ENCODE measurements at places on chromosomes 3 and 15.

DNA sequence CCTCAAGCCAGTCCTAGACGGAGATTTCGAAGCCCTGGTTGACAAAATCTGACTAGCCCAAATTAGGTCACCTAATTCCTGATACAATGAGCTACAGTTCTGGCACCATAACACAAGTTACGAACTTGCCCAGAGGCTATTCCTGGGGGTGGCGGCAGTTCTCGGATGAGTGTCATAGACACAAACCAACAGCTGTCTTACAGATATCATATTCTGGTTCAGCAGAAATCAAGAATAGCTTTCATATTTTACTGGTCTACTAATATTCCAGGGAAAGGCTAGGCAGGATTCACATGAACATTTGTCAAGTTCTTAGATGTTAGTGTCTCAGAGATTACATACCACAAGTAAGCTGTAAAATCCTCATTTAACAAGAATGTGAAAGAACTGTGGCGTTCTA is 8.8 kb downstream of the ANAPC13 start:
- no peak for DNase-seq

DNA sequence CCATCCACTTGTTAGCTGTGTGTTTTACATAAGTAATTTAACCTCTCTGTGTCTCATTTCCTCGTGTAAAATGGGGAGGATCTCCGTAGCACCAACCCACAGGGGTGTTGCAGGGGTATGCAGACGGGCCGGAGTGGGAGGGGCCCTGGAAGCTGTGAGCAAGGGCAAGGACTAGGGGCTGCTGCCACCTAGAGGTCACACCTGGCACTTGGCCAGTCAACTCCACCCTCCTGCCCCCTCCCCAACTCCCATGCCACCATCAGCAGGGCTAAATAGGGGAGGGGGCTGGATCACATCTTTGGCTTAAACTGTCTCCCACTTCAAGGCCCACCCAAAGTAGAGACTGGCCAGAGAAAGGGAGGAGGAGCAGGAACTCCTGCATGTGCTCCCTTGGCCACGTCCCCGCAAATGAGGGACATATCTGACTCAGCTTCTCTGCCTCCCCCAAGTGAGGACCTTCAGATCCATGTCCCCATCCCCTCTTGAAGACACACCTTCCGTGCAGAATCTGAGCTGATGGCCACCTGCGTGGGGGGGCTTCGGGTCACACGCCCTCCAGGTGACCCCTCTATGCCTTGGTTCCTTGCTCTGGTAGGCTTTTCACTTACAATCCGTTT is 2.6 kb downstream of the CCDC9B start:
- peak; percentile 87 for DNase-seq

DNA sequence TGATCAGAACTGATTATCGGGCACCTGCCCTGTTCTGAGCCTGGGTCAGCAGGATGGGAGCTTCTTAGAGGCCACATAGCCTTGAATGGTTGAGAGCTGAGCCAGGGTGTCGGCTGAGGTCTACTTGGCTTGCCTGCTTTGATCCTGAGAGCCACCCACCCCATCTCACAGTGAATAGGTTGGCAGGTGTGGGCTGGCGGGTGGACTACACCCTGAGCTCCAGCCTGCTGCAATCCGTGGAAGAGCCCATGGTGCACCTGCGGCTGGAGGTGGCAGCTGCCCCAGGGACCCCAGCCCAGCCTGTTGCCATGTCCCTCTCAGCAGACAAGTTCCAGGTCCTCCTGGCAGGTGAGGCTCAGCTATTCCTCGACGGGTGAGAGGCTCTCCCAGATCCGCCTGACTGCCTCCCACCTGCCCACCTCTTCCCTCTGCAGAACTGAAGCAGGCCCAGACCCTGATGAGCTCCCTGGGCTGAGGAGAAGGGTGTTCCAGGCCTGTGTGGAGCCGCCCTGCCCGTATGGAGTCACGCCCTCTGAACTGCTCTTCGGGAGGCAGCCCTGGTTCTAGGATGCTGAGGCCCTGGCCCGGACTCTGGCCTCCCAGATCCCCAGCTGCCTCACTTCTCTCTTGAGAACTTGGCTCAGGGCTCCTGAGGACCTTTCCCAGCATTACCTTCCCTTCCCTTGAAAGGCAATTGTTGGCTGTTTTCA is 3.8 kb downstream of the COMMD4 start:
- DNase-seq = no peak

- DNase-seq = peak; percentile 64
These were observed 318.0 kb downstream of the FGF12 start for GRCh38 chr3:192409201-192409837.

- DNase-seq = no peak
These were observed 144.1 kb upstream of the DPH6 start for GRCh38 chr15:35690089-35690488.

DNA sequence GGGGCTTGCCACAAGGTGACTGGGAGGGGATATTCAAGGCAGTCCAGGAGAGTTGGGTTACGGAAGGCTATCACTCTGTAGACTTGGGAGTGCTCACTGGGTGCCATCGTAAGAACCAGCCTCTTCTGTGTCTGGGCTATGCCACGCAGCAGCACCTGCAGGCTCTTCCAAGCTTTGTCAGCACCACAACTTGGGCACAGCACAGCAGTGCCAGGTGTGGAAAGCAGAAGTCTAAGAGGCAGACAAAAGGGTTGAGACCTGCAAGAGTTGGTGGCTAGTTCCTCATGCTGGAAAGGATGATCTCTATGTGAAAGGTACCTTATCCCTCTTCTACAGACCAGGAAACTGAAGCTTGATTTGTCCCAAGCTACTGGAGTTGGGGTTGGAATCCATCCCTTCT is 15.8 kb downstream of the CX3CR1 start:
- no peak for DNase-seq

DNA sequence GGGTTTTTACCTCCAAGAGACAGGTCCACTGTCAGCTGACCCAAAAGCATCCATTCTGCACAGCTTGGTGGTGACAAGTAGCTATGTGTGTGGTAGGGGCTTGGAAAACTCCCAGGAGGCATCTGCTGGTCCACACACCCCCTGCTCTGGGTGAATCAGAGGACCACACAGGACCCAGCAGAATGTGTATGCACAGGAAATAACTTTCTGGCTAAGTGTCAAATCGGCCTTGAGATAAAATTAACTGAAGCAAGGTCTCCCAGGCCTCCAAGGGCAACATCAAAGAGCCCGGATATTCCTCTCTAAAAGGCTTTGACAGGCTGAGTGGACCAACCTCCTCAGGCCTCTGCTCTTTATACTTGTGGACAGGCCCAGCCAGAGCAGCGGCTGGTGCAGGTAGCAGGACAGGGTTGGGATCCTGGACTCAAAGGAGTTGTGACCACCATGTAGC is 66.5 kb downstream of the CTNNB1 start:
- peak; percentile 86 for DNase-seq

- DNase-seq = no peak
These were observed 138.6 kb downstream of the SRGAP3 start for GRCh38 chr3:9110802-9111201.

DNA sequence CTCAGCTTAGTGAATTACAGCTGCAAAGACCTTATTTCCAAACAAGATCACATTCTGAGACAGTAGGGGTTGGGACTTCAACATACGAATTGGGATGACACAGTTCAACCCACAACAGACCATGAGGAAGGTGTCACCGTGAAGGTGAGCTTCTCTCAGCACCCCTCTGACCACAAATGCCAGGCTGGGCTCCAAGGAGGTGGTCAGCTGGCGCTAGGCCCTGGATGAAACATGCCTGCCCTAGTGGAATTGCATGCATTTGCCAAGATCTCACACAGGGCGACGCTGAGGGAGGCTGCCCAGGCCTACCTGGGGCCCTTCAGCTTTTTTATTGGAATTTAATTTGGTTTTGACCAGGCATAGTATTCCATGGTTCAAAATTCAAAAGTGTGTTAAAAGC is 1.8 kb downstream of the CFAP100 start:
- no peak for DNase-seq

- peak; percentile 96 for DNase-seq
These were observed 401.5 kb downstream of the ZBTB20 start for GRCh38 chr3:114745322-114746240.

- no peak for DNase-seq
These were observed 50.0 kb upstream of the TBC1D23 start for GRCh38 chr3:100210772-100211135.

DNA sequence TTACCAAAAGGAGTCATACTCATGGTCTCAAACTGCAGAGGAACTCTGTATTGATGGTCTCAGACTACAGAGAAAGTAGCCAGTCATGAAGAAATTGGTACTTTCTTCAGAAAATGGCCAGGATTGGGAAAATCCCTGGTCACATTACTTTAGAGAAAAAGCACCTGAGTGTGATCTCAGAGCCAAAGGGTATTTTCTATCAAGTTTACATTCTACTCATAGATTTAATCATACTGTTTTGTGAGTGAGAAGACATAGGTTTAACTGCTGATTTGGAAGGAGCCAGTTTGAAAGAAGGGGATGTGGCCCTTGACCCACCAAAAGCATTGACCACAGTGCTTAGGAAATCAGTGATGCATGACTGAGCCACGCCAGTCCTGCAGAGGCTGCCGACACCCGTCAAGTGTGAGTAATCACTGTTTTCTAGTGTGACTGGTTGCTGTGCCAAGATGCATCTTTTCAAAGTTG is 203.6 kb downstream of the AKAP13 start:
- DNase-seq = peak; percentile 78

- DNase-seq = peak; percentile 81
These were observed at the start of gene GAP43 for GRCh38 chr3:115623044-115623868. Gene GAP43, plus strand, starts transcription at chr3:115623510. Its CDS starts 180 bp downstream, at chr3:115623690.

- no peak for DNase-seq
These were observed 82.8 kb upstream of the TNIK start for GRCh38 chr3:171542976-171543375.

DNA sequence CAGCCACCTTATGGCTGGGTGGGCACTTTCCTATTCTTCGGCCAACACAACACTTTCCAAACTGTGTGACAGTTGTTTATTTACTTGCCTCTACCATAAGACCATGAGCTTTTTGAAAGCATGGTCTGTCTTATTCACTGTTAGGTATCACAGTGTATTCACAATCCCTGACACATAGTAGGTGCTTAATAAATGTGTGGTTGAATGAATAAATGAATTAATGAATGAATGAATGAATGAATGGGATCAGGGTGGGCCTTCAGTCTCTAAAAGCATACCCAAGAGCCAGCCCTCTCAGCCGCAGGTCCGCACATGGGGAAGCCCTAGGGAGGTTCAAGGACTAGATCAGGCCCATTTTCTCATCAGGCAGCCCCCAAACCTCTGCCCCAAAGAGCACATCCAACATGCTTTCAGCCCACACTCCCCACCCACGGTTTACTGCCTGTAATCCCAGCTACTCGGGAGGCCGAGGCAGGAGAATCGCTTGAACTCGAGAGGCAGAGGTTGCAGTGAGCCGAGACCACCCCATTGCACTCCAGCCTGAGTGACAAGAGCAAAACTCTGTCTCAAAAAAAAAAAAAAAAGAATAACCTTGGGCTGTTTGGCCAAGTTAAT is 95.9 kb downstream of the LIPC start:
- DNase-seq = no peak

GRCh38 chr15:85047271-85047948 is 65.8 kb downstream of the PDE8A start:
- peak; percentile 45 for DNase-seq

DNA sequence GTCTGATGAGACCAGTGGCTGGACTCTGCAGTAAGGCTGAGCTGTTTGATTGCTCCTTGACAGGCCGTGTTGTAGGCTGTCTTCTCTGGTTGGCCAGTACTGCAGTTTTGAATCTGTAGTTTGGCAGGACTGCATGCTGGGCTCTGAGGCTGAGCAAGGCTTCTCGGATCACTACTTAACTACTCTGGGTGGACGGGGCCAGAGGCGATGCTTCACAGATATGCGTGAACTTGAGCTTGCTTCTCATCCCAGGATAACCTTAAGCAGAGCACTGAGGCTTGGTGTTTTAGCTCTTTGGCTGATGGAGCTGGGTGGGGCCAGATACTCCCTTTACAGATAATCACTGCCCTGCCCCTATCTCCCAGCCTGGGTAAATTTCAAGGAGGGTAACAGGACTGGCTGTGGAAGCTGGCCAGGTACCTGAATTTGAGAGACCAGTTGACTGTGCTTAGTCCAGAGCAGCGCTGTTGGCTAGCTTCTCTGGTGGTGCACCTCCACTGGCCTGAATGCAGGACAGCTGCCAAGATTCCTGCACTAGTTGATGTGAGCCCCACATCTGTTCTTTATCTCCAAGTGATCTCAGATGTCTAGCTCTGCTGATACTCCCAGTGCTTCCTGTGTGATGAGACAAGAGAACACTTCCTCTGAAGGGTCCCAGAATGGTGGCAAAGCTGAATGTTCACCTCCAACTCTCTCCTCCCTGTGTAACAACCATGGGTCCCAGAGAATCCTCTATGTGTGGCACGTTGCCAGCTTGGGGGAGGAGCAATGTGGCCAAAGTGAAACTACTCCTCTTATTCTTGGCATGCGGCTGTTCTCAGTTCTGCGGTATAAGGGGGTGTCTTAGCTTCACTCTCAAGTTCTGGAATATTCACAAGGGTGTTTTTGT is 37.9 kb downstream of the RPL39L start:
- DNase-seq = peak; percentile 70

DNA sequence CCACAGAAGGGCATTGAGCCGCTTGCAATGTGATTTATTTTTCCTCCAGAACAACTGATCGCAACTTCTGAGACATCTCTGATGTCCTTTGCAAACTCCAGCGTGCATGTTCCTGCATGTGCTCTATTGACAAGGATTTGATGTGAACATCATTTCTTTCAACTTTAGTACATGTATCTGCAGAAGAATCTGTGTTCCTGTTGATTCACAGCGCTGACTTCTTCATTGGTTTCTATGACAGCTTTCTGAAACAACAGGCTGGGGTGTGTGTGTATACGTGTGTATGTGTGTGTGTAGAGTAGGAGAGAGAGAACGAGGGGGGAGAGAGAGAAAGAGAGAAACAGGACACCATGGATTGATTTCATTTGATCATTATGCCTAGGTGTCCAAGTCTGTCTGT is 56.7 kb upstream of the CMTM8 start:
- no peak for DNase-seq

DNA sequence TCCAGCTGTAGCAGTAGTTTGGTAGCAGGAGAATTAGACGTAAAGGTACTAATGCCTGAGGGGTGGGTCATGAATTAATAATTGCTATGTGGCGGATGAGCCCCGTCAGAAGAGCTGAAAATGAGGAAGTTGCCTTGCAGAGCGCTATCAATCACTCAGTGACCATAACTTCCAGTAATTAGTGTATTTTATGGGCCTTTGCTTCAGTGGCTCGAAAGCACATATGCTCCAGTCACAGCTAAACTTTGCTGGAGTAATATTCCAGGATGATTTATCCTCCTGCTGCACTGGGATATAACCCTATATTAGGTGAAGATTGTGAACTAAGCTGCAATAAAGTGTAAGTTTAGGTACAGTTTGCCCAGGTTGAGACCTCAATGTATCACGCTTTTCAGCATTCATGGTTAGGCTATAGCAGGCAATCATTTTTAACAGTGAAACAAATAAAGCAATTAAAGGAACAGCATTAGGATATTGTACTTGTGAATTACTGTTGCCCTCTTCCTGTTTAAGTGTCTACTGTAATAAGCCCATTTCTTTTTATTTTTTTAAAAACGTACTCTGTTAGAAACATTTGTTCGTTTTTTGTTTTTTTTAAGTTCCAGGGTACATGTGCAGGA is 104.6 kb upstream of the SKOR1 start:
- DNase-seq = peak; percentile 13

GRCh38 chr3:136982520-136983138 is 24.8 kb downstream of the IL20RB start:
- DNase-seq = no peak

GRCh38 chr3:111547631-111548030 is 5.6 kb downstream of the CD96 start:
- DNase-seq = no peak

Data from kidney tubule cell (primary cell).